ENCODE measurements at places on chromosomes 7 and 10.

- no peak for DNase-seq
Observed at GRCh38 chr10:62688971-62689700, 115.4 kb upstream of the ADO start.

- DNase-seq: no peak
Observed at GRCh38 chr10:119466076-119466475, 76.4 kb downstream of the RGS10 start.

DNA sequence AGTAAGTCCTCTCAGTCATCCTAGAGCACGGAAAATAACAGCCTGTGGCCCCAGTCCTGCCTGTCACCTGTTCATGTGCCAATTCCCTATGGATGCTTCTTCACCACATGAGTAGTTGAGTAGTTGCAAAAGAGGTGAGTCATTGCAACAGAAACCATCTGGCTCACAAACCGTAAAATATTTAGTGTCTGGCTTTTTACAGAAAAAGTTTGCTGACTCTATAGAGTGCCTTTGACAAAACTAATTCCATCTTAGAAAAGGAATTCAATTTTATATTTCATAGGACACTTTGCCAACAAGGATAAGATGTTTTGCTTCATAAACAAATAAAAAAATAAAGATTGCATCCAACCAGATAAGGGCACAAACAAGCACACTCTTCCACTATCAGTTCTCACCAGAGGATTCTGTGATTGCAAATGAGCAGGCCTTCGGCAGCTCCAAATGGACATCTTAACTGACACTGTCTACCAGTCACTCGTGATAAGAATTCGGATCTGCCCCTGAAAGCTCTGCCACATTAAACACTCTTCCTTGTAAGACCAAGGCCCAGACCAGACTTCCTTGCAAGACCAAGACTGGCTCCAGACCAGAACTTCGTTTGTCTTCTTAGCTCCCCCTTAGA, 242.7 kb upstream of the SEMA3C start:
- no peak for DNase-seq

GRCh38 chr7:156614434-156615264, 25.9 kb upstream of the RNF32 start:
- no peak for DNase-seq

DNA sequence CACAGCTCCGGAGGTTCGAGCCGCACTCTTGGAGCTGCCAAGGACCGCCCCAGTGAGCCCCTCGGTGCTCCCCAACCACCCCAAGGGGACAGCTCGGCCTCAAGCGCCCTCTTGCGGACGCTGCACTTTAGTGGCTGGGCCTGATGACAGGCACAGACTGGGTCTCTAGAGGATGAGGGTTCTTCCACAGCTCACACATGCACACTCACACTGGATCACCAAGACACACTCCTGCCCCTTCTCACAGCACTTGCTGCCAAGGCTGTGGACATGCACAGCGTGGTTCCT, 2.1 kb downstream of the RET start:
- no peak for DNase-seq

GRCh38 chr10:4672201-4672600, 153.8 kb upstream of the AKR1E2 start:
- DNase-seq: no peak

- DNase-seq: no peak
Observed at GRCh38 chr7:158282461-158283001, 305.1 kb downstream of the PTPRN2 start.

DNA sequence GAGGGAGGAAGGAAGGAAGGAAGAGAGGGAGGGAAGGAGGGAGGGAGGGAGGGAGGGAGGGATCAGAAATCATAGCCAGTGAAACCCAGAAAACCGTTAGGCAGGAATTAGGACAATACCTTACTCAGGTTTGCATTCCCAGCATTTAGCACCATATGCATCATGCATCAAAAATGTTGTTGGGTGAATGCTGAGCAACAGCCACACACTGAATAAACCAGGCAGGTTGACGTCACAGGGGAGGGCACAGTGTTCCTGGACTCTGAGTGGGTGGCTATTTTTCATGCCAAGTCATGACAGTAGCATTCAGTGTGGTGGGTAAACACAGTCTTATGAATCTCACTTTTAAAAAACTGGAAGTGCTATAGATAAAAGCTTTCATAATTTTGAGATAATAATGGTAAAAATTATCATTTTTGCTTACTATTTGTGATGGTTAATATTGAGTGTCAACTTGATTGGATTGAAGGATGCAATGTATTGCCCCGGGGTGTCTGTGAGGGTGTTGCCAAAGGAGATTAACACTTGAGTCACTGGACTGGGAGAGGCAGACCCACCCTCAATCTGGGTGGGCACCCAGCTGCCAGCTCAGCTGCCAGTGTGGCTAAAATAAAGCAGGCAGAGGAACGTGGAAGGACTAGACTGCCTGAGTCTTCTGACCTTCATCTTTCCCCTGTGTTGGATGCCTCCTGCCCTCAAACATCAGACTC, 199.1 kb upstream of the PRKCQ start:
- no peak for DNase-seq

DNA sequence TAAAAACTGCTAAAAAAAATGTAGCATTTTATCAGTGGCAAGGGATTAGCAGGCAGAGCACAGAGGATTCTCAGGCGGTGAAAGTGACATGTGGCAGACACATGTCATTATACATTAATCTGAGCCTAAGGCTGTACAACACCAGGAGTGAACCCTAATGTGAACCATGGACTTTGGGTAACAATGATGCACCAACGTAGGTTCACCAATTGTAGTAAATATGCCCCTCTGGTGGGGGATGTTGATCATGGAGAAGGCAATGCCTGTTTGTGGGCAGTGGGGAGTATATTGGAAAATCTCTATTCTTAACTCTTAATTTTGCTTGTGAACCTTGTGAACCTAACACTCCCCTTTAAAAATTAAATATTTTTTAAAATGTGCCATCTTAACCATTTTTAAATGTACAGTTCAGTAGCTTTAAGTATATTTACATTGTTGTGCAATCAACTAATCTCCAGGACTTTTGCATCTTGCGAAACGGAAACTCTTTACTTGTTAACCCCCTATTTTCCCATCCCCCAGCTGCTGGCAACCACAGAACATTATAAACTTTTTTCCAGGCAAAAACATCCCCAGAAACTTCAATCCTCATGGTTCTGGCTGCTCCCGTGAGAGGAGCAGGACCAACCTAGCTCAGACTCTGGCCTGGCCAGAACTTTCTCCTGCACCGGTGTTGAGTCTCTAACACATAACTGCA, 29.9 kb downstream of the LRRC20 start:
- no peak for DNase-seq

- DNase-seq: no peak
Observed at GRCh38 chr10:26214004-26214403, 2.6 kb upstream of the GAD2 start.

DNA sequence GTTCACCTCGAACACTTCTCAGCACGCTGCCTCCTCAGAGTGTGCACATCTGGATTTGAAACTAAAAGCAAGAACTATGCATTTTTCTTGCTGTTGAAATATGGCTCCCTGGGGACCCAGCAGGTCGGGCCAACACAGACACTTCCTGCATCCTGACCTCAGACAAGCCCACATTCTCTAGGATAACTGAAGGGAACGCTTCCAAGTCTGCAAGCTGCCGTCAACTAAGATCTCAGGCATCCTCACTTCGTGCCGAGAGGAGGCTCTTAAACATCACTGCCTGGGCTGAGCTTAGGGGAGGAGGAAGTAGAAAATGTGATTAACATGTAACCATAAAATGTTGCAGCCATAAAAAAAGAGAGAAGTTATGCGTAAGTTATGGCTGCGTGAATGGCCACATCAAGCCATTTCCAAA, 65.5 kb downstream of the PYROXD2 start:
- no peak for DNase-seq

DNA sequence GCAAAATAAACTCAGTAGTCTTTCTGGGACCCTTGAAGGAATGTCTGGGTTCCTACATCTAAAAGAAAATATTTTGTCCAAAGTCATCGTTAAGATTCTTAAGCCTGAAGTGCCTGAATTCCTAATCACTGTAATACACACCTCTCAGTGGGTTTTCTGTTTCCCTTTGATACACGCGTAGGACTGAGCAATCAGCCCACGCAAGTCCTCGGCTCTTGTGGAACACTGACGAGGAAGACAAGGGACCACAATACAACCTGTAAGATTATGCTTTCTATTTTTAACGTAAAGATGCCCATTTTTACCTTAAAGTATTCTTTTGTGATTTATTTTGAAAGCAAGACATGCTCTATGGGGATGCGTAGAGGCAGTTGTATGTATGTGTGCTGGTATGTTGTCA, 472.8 kb upstream of the CELF2 start:
- DNase-seq: no peak
